Bronchial epithelial cell (primary cell): ENCODE measurements at places on chromosomes 1 and 21. TPM values are rescaled to one million over a fixed set of nuclear protein-coding genes. Genes with fewer than 3 reads are reported as not detected.

Gene PRAMEF6
- not detected in 2 replicates for total RNA-seq

Gene DNAJC28
- total RNA-seq = 1.0 and 1.3 TPM in 2 replicates

DNA sequence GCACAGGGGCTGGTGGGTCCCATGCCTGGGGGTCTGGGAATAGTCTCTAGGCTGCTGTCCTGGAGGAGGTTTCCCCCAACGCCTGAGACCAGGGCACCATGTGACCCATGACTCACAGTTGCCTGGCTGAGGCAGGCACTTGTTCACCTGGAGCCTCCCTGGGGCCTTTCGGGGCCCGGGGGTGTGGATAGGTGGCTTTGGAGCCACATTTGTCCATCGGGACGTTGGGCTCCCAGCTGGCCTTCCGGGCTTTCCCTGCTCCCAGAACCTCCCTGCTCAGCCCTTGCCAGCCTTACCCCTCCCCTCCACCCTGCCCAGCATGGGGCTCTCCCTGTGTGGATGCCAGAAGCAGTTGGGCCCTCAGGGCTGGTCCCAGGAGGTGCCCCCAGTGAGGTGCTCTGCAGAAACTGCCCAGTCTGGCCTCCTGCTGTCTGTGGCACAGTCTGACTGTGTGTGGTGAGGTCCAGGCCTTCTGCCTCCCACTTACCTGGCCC, 14.2 kb downstream of the COL6A1 start:
- DNase-seq = no peak

Gene SUSD4
- 0.79 and 3.1 TPM in 2 replicates for total RNA-seq

Gene PIK3R3
- 1.8 and 4.0 TPM in 2 replicates for total RNA-seq

DNA sequence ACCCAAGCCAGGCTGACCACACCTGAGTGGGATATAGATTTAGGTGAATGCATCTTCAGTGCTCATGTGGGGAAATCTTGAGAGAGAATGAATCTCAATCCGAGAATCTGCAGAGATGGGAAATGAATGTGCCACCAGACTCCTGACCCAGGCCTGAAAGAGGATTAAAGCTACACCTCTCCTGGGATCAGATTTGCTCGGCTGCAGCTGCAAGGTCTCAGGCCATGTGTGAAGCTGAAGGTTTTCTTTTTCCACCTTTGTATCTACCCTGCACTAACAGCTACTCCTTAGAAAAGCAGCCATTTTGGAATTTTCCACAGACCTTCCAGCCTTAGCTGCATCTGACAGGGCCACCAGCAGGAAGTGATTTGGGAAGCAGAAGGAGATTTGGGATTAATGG, 18.3 kb downstream of the GPR3 start:
- no peak for DNase-seq

DNA sequence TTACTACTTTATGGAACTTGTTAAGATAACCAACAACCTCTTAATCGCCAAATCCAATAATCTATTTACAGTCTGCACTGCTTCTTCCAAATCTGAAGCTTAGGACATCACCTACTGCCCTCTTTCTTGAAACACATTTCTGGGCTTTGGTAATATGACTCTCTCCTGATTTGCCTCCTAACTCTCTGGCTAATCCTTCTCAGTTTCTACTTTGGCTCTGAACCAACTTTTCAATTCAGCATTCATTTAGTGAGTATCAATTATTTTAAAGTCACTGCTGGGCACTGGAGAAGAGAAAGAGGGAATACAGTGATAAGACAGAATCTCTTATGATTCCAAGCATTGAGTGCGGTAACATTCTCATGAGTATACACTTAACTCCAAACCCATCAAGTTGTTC, 275.0 kb downstream of the AKT3 start:
- no peak for DNase-seq

Gene C1orf94
- total RNA-seq = not detected in 2 replicates

GRCh38 chr1:22689505-22689904, 21.1 kb upstream of the EPHB2 start:
- DNase-seq = peak; percentile 55

DNA sequence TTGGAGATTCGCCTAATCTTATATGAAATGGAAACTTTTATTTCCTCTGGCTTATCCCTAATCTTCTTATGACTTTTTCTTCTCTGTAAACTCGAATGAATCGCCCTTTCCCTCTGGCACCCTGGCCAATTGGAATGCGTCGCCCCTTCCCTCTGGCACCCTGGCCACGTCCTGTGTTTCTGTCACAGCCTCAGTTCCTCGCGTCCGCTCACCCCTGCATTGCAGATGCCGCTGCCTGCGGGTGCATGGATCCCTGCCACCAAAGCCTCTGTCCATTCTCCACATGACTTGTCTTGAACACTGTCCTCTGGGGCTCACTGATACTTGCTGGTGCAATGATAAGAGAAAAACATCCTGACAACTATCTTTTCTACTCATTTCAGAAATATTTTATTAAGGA, 104.6 kb downstream of the ADARB1 start:
- no peak for DNase-seq

DNA sequence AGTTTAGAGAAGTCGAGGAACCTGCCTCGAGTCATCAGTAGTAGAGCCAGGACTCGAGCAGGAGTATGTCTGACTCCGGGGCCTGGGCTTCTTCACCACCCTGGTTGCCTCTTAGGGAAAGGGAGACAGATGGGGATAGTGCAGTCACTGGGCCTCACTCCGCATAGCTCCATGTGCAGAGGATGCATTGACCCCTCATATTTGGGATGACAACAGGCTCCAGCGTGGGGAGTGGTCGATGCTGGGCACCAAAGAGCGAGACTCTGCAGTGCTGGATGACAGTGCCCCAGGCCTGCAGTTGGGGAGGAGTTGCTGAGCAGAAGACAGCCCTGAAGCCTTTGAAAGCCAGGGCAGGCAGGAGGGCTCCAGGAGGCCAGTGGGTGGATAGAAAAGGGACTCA, 20.8 kb upstream of the TENT5C start:
- no peak for DNase-seq

DNA sequence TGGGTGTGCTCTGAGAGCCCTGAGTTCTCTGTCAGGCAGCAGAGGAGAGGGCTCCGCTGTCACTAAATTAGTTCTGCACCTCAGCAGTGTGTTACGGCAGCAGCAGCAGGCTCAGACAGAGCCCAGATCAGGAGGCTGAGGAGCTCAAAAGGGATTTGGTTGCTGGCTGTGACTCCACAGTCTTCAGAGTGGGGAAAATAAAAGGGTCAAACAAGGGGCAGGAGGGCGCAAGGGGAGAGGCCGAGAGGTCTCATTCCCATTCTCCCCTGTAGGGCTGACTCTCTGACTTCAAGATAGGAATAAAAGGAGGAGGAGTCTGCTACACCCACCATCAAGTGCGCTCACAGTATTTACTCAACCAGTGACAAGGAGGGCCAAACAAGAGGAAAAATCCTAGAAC, 9.2 kb upstream of the SLC45A3 start:
- DNase-seq = no peak

DNA sequence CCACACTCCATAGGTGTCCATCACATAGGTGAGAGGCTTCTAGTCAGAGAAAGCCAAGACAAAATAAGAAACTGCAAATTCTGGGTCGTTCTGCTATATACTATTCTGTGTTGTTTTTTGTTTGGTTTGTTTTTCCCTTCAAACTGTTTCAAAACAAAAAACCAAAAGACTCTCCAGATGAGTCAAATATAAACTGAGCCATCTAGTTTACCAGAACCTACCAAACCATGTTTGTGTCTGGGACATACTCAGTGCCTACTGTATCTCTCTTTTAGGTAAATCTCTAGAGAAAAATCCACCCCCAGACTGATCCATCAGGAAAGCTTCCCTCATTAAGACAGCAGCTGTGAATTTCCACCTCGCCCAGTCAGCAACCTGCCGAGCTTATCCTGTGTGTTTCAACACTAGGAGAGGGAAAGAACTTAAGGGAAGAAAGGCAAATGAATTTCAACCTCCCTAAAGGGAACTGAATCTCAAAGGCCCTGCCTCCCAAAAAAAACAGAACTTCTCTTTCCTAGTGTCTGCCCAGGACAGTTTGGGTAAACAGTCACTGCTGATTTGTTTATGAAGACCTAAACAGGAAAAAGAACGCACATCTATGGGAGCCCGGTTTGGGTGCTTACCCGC, 17.2 kb downstream of the PPT1 start:
- DNase-seq = no peak

- no peak for DNase-seq
Measured at GRCh38 chr1:224582041-224582440, 34.1 kb upstream of the CNIH3 start.

- no peak for DNase-seq
Measured at GRCh38 chr1:231733672-231734071, 107.1 kb downstream of the DISC1 start.

- no peak for DNase-seq
Measured at GRCh38 chr1:66848193-66848592, 47.1 kb upstream of the INSL5 start.

Gene BEND5
- not detected in 2 replicates for total RNA-seq

GRCh38 chr1:111736548-111737215, 2.5 kb downstream of the INKA2 start:
- DNase-seq = no peak

GRCh38 chr21:42242611-42243010, 23.7 kb downstream of the ABCG1 start:
- no peak for DNase-seq

DNA sequence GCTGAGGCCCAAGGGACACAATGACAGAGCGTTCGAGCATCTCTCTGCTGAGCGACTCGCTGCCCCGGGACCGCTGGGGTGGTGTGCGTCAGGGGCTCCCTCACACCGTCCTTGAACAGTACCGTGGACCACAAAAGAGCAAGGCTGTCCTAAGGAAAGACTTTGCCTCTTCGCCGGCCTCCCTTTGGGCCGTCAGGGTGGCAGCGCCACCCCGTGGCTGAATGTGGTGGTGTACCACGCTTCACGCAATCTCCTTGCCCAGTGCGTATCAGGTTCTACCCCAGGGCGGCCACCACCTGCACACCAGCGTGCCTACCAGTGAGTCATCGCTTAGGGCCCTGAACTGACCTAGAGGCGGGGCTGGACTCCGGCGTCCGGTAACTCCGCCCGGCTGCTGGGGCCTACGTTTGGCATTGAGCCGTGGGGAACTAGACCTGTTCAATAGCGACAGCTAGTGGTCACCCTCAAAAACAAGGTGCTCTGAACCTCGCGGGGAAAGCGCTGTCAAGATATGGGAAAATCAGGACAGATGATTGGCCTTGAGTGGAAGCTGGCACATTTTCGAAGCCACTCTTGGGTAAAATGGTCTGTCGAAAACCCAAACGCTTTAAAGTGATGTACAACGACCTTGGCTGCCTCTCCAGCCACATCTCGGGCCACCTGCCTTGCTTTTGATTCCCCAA, 8.1 kb upstream of the TRAF3IP3 start:
- DNase-seq = peak; percentile 97

Gene MX2
- total RNA-seq = 0.13 and 0.26 TPM in 2 replicates

DNA sequence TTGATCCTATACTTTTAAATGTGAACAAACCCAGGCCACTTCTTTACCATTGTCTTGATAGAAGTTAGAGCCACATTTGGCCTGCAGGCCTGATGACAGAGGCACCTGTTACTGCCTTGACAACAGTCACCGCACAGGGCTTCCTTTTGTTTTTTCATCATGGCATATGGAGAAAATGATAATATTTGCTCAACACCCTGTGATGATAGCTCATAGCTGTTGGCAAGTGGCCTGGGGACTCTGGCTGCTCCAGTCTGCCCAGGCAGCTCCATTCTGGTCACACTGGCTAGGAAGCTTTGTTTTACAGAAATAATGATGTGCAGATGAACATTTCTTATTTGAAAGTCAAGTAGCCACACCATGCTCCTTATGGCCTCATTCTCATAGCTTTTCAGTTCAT, 89.6 kb upstream of the GPR88 start:
- no peak for DNase-seq

Gene CLIC6
- 0.26 TPM in 1 of 2 replicates, not detected in the other for total RNA-seq

- DNase-seq = no peak
Measured at GRCh38 chr1:227545361-227545760, 18.0 kb upstream of the ZNF678 start.

Gene SAMSN1
- total RNA-seq = under 0.01 TPM in 1 of 2 replicates, not detected in the other

Gene RHD
- not detected in 2 replicates for total RNA-seq

Gene SPRR2G
- total RNA-seq = not detected in 2 replicates

DNA sequence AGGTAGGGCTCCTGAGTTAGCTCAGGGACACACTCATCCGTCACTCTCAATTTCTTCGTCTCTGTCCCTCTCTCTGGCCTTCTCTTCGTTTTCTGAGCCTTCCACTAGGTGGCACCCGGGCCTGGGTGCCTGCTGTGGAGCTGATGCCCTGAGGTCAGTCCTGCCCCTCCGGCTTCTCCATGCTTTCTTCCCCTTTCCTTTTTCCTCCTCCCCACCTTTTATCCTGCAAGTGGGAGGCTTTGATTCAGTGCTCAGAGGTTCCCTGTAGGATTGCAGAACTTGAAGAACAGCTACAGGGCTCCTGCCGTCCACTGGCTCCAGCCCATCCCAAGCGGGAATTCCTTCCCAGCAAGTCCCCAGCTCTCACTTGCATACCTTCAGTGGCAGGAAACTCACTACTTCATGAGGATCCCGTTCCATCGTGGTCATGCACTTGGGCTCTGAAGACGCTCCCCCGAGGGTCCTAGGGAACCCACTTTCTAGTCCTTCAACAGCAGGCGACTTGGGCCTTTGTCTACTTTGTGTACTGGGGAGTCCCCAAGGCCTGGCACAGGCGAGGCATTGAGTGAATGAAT, 45.6 kb downstream of the SRRM1 start:
- DNase-seq = peak; percentile 42

DNA sequence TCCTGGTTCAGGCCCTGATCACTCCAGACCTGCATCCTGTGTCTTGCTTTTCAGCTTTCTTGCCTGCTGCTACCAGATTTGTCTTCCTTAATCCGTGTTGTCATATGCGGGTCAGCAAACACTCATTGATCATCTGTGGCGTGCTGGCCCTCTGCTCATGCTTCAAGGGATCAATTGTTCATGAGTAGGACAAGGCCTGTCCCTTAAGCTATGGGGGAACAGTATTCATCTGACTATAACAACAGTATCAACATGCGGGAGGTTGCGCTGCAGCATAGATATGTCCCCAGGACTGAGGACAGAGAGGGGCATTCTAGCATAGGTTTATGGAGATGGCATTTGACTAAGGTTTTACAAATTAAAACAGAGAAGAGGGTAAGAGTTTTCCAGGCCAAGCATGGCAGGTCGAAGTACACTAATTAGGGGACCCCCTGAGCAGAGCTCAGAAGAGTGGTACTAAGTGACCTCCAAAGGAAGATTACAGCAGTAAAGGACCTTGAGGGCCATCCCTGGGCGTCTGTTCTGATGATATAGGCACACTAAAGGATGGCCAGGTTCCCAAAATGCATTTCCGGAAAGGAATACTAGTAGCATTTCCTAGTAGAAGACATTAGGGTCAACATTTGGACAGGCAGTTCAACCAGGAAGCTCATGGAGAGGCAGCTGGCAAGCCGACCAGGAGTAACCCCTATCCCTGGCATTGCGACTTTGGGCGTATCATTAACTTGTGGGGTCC, 811 bp upstream of the ZNF672 start:
- DNase-seq = no peak

Gene HLX
- 0.26 TPM in 1 of 2 replicates, not detected in the other for total RNA-seq
